Stimulated activated CD4-positive, alpha-beta T cell treated with anti-CD3 and anti-CD28 coated beads, Interleukin-1b, Interleukin-23, amount 100 ng/mL, for 1 hour (primary cell): ENCODE measurements at places on chromosomes 5 and 9.

DNA sequence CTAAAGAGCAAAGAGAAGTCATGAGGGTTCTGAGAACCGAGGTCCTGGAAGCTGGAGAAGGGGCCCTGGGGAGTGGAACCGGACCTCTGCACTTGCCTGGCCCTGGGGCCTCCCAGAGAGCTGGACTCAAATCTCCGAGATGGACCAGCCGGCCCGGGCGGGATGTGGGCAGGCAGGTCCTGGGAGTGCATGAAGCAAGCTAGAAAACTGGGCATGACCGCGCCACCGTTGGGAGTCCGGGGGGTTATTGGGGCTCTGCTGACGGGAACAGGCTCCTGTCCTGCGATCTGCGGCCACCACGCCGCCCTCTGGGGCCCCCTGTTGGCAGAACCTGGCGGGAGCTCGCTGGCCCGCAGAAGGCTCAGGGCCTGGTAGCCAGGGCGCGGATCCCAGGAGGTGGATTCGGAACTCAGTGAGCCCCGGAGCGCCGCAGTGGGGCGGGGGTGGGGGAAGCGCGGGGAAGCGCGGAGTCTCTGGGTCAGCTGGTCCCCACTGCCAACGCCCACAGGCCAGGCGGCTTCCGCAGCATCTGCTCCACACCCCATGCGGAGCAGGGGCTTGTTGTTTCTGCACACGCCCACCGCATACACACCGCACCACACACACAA lies 150.6 kb downstream of the ERCC6L2 start:
- no peak for DNase-seq

DNA sequence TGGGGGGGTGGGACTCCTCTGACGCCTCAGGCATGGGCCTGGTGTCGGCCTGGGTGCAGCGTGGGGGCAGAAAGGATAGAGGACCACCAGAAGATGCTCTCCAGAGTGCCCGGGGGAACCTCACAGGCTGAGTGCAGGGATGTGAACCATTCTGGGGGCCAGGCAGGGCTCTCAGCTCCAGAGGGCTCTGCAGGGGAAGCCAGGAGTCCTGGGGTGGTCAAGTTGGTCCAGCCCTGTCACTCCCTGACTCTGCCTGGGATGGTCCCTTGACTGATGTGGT lies 6.5 kb downstream of the GFI1B start:
- no peak for DNase-seq

DNA sequence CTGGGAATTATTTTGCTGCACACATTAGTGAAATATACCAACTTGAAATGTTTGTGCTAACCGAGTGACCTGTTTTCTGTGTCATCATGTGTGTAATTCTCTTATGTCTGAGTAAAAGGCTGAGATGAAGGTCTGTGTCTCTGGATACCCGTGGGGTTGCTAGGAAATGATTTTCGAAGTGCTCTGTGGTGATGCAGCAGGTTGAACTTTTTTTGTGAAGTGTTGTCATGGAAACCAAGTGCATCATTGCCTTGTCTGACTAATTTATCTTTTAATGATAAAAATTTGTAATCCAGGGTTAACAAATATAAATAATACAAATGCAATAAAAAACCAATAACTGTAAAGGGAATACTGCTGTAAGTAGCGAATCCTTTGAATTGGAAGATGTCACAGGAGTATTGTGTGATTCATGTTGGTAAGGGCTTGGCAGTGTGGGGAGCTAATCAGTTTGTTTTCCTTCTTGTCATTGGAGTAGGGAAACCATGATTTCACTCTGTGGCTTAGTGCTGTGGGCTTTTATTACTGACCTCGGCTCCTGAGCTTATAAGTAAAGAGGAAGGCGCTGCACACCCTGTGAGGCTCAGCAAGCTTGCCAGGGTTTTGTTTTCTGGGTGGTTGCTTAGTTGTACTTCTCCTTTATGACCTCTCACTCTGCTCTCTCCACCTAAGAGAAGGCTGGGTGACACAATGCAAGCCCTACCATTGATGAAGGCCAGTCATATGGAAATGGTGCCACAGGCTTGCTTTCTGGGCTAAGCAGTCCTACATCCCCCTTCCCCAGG lies 22.3 kb downstream of the PDE8B start:
- no peak for DNase-seq

GRCh38 chr9:8680658-8681057 lies 881.1 kb upstream of the DMAC1 start:
- DNase-seq, result no peak

DNA sequence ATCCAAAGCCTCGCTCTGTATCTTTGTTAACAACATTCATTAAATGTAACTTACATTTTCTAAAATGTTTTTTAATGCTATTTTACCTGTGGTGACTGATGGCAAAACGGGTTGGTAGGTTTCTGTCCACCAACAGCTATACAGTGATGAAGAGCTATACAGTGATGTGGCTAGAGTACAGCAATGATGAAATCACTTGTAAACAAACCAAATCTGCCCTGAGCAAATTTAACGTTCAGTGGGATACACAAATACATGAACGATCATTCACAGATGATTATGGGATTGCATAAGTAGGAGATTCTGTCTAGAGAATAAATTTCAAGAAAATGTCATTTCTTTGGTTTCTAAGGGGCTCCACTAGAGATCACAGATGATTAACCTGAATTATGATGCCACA lies 132.7 kb downstream of the MPDZ start:
- no peak for DNase-seq

- DNase-seq, result no peak
Observed at GRCh38 chr9:79884546-79884945, 312.8 kb downstream of the TLE4 start.

GRCh38 chr9:4680750-4681149 lies 1.4 kb downstream of the CDC37L1 start:
- DNase-seq, result no peak

GRCh38 chr9:68498816-68499215 lies 41.9 kb downstream of the TMEM252 start:
- no peak for DNase-seq

- DNase-seq, result no peak
Observed at GRCh38 chr5:78701795-78702410, 53.3 kb upstream of the LHFPL2 start.

DNA sequence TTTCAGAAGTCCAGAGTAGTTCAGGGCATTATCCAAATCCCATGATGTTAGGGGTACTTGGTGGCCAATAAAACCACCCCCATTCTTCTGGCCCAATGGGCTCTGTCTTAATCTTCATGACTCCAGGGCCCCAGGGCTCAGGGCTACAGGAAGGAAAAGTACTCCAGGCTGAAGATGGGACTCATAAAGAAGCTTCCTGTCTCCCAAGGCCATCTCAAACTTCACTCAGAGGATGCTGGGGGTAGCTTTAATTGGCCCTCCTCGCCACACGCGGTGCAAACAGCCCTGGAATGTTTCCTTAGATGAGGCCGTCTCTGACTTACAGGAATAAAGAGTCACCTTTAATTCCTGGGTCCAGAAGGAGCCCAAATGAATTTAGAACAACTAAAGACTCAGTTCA lies 52.3 kb downstream of the BOD1 start:
- no peak for DNase-seq
